Uterus (tissue), 4 donors: ENCODE measurements at places on chromosomes 16 and 17. TPM values are rescaled to one million over a fixed set of nuclear protein-coding genes. Genes with fewer than 3 reads are reported as not detected.
A peak's percentile ranks its signal among the peaks of the same experiment; 100 is the strongest.

DNA sequence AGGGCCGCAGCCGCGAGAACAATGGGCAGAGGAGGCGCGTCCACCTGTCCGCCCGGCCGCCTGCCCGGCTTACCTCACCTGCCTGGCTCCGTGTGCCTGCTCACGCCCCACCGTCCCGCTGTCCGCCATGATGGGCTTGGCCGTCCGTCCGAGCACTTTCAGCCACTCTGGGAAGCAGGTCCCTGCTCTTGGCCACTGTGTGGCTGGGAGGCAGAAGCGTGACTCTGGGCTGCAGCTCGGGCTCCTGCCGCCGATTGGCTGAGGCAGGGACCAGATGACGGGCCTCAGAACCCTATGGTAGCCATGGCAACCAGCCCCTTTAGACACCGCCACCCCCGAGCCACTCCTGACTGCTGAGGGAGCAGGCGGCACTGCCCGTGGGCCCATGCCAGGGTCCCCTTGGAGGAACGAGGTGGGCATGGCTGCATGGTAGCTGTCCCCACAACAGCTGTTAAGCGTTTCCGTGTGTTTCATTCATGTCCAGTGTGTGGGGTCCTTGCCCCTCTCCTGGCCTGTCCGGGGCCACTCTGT lies 8.9 kb upstream of the AXIN1 start:
- no peak for DNase-seq

DNA sequence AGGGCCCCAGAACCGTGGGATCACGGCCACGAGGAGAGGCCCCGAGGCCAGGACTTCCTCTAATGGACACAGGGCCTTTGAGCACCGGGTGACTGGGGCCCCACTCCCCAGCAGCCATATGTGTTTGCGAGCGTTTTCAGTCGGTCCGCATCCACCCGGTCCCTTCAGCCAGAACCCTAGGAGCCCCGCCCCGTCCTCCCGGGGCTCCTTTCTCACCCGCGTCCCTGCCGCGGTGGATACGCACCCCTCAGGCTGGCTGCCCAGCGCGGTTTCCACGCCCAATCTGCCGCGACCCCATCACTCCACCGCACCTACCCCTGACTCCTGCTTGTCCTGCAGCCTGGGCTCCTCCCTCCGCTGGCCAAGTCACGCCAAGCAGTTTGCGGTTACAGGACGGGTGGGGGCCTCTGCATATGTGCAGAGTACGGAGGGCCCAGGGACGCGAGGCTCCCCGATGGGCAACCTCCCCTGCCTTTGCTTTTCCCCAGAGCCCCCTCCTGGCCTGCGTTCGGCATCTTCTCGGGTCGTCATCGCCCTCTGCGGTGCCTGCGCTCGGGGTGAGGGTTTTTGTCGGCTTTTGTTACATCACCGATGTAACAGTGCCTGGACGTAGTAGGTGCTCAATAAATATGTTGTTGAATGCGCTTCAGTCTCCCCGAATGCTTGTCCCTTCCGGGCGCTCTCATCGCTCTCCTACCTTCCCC lies 1.0 kb upstream of the TTYH2 start:
- DNase-seq: peak; percentile 31

- DNase-seq: no peak
Observed at GRCh38 chr17:80441133-80441578, 26.2 kb downstream of the ENDOV start.

DNA sequence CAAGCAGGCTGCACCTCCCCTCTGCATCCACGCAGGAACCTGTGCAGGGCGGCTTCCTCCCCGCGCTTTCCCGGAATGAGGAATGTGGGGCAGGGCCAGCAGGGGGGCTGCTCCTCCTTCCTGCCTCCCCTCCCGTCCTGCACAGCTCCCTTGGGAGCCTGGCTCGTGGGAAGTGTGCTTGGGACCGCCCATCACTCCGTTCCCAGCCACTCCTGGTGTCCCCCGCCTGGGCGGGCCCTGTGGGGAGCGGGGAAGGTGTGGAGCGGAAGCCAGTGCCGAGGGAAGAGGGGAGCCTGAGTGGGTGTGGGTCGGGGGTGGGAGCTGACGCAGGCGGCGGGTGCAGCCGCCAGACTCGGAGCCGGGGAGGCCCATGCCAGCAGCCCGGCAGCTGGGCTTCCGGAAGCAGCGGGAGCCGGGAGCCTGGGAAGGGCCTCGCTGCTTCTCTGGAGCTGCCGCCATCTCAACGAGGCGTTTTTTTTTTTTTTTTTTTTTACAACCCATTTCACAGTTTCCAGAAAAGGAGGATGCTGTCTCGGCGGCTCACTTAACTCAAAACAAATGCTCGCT lies 24.1 kb downstream of the BAHCC1 start:
- peak; percentile 90 for DNase-seq

DNA sequence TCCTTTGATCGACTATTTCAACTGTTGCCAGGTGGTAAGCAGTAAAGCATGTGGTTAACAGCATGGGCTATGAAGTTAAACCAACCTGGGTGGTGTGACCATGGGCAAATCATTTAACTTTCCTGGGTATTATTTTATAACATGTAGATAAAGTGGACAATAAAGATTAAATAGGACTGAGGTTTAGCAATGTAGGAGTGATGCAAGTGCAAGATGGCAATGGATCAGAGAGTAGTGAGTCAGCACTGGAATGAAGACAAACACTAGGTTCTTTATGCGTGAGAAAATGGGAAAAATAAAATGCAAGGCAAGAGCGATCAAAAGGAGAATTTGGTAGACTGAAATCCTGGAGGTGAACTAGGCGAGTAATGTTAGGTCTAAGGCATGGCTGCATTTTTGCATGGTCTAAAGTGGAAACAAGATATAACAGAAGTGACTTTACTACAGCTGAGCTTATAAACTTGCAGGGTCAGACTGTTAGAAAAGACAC lies 222.4 kb upstream of the AXIN2 start:
- no peak for DNase-seq

GRCh38 chr17:2303204-2304188 lies at the start of the genes SMG6 and SRR:
SMG6 (minus strand) TSS chr17:2303785; CDS start chr17:2303720, 65 bp downstream.
SRR (plus strand) TSS chr17:2303950; CDS start chr17:2315561, 11,611 bp downstream.
- DNase-seq: peak; percentile 89

DNA sequence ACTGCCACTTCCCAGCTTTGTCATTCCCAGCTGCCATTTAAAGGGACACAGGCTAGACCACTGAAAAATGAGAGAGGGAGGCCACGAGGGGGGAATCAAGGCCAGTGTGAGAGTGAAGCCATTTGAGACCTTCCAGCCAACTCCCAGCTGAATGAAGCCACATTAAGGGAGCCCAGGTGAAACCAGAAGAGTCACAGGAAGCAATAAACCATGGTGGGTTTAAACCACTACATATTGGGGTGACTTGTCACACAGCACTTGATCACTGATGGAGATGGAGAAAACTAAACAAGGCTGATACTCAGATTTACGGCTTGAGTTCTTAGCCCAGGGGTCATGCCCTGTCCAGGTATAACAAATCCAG lies 2.8 kb upstream of the NUBP1 start:
- no peak for DNase-seq

- peak; percentile 3 for DNase-seq
Observed at GRCh38 chr17:79646721-79647455, 36.0 kb upstream of the RBFOX3 start.

GRCh38 chr17:74018115-74018514 lies 185.4 kb upstream of the RPL38 start:
- no peak for DNase-seq

BEAN1 gene
- total RNA-seq: 3.9 TPM

DOC2B gene
- total RNA-seq: 3.8 TPM
